ENCODE measurements at places on chromosomes 12 and 14.

DNA sequence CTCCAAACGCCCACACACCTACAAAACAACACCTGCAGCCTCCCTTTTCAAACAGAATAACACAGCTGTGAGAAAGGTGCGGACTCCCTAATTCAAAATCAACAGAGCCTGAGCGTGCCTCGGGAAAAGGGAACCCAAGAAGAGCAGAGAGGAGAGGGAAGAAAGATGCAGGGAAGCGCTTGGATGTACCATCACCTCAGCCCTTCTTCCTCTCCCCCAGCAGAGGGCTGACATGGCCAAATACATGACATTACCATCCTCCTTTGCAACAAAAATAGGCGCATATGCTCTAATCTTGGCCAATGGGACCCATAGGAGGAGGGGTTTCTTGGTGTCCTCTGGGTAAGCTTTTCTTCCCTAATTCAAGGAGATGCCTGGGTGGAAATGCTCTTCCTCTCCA lies 78.0 kb downstream of the CPSF2 start:
- DNase-seq, result no peak

DNA sequence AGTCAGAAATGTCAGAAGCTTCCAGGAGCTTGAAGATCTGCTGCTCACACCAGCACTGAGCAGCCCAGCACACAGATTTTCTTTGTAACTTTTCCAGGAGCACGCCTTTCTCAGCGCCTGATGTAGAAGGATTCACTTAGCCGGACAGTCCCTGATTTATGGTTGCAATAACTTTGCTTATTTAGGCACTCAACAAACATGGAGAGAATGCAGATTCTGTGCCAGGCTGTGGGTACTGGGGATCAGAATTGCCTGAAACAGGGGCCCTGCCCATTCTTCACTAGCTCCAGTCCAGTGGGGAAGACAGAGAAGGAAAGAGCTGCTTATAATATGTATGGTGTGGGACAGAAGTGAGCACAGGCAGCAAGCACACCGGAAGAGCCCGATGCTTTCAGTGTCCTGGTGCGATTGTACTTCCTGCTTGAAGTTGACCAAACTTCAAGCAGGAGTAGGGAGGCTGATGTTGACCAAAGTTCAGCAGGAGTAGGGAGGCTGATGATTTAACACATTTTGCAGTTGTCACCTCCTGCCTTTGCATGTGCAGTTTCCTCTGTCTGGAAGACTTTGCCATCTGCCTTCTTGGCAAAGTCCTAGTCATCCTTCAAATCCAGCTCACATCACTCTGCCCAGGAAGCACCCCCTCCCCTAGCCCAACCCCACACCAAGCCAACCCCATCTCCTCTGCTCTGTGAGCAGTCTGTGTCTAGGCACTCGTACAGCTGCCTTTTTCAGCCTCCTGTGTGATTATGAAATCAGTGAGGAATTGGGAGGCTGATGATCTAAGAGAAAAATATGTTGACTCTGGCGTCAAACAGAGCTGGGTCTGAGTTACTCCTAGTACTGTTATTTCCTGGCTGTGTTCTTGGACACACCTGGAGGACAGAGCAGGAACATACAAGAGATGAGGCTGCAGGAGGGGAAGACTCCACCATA lies 12.0 kb upstream of the PRIMA1 start:
- DNase-seq, result no peak

DNA sequence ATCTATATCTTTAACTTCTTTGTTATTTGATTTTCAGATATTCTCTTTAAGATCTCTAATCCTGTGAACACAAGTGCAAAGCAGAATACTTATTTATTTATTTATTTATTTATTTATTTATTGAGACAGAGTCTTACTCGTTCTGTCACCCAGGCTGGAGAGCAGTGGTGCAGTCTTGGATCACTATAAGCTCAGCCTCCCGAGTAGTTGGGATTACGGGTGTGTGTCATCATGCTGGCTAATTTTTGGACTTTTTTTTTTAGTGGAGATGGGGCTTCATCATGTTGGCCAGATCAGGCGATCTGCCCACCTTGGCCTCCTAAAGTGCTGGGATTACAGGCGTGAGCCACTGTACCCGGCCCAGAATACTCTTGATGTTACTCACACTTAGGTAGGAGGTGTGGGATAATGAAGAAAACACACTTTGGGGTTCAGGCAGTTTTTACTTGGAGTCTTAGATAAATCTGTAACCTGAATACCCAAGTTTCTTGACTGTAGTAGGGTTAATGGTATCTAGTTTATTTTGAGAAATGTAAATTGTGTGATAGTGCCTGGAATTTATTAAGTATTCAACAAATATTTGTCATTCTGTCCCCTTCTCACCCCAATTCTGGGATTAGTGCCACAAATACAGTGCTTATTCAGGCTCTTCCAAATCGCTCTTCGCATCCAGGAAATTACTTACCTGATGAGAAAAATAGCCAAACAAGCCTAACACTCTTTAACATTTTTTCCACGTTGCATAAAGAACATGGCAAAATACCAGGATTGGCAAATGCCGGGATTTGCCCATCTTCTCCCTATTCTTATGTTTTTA lies 33.0 kb downstream of the METAP2 start:
- no peak for DNase-seq

GRCh38 chr12:121466794-121467637 lies 67.1 kb downstream of the RNF34 start:
- DNase-seq, result peak; percentile 85
